ENCODE measurements at places on chromosomes 4 and X.

DNA sequence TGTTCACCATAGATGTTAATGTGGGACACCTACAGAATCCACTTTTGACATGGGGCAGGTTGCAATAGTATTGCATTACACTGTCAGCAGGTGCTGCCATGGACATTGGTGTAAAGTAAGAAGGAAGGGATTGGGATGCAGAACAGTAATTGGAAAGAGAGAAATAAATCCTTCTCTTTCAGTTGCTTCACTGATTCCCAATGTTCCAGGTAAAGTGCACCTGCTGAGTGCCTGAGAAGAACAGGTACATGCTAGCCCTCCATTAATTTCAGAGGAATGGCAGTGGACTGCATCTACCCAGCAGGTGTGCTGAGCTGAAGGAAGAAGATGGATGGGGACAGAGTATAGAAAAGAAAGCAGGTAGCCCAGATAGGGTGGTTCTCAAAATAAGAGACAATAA, 248.5 kb downstream of the TENM3 start:
- DNase-seq: no peak

DNA sequence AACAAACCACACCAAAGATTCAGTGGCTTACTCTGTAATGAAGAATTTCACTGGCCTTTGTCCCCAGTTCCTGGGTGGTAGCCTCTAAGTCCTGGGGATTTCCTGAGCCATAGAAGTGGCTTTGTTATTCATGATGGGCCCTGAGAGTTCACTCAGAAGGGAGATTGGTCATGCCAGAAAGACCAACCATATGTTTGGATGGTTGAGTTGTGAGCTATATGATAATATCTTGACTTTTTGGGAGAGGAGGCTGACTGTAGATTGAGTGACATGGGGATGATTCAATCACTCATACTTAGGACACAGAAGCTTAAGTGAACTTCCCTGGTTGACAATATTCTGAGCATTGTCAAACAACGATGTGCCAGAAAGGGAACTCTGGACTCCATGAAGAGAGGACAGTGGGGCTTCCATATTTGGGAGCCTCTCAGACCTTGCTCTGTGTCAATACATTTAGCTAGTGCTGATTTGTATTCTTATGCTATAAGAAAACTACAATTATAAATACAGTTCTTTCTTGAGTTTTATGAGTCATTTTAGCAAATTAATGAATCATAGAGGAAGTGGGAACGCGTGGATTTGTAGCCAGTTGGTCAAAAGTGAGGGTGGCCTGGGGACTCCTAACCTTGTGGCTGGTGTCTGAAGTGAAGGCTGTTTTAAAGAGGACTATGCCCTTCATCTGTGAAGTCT, 392.0 kb downstream of the GBA3 start:
- DNase-seq: no peak

DNA sequence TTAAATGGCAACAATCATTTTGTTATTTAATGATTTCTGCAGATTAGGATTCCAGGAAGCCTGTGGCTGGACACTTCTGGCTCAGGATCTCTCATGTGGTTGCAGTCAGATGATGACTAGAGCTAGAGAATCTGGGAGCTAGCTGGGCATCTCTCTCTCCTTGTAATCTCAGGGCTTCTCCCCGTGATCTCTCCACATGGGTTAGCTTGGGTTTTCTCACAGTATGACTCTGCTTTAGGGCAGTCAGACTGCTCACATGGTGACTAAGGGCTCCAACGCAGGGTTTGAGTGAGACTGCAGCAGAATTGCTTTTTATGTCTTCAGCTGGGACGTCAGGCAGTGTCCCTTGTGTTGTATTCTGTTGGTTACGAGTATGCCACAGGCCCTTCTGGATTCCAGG, 361.4 kb downstream of the CBLL2 start:
- no peak for DNase-seq

GRCh38 chr4:77003400-77003799, 53.8 kb downstream of the SEPTIN11 start:
- no peak for DNase-seq

DNA sequence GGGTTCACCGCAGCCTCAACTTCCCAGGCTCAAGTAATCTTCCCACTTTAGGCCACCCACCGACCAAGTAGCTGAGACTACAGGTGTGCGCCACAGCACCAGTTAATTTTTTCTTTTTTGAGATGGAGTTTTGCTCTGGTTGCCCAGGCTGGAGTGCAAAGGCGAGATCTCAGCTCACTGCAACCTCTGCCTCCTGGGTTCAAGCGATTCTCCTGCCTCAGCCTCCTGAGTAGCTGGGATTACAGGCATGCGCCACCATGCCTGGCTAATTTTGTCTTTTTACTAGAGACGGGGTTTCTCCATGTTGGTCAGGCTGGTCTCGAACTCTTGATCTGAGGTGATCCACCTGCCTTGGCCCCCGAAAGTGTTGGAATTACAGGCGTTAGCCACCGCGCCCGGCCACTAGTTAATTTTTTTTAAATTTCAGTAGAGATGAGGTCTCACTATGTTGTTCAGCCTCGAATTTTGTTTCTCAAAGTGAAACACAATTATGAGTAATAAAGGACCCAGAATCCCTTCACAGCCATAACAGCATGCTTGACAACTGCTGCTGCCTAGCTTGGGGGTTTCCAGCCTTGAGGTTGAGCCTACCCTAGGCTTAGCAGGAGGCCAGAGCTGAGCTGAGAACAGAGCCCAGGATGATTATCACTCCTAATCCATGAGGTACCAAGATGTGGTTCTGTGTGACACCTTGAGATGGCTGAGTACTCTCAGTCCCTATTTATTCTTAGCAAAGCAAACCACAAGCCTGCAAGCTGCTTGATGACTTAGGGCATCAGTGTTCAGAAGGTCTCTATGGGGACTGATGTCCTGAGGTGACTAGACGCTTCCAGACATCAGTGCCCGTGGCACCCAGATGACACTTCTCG, 41.6 kb upstream of the NKRF start:
- peak; percentile 65 for DNase-seq

GRCh38 chr4:87853108-87853507, 20.3 kb downstream of the MEPE start:
- DNase-seq: no peak

GRCh38 chr4:77665381-77666069, 59.9 kb downstream of the CXCL13 start:
- DNase-seq: peak; percentile 4

GRCh38 chrX:82711457-82711856, 796.6 kb upstream of the POU3F4 start:
- DNase-seq: no peak

DNA sequence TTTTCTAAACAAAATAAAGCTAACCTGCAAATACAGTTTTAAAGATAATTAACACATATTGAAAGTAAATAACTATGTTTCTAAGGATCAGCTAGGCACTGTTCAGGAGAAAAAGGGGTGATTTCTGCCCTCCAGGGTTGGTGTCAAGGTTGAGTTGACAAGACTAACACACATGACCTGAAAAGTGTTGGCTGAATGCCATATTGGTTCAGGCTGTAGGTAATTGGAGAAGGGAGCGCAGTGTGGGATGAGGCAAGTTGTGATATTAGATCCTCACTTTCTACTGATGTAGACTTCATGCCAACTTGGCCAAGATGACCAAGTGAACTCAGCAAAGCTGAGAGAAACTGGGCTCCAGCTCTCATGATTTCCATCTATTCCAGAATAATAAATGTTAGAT, 42.2 kb downstream of the PPM1K start:
- DNase-seq: no peak

DNA sequence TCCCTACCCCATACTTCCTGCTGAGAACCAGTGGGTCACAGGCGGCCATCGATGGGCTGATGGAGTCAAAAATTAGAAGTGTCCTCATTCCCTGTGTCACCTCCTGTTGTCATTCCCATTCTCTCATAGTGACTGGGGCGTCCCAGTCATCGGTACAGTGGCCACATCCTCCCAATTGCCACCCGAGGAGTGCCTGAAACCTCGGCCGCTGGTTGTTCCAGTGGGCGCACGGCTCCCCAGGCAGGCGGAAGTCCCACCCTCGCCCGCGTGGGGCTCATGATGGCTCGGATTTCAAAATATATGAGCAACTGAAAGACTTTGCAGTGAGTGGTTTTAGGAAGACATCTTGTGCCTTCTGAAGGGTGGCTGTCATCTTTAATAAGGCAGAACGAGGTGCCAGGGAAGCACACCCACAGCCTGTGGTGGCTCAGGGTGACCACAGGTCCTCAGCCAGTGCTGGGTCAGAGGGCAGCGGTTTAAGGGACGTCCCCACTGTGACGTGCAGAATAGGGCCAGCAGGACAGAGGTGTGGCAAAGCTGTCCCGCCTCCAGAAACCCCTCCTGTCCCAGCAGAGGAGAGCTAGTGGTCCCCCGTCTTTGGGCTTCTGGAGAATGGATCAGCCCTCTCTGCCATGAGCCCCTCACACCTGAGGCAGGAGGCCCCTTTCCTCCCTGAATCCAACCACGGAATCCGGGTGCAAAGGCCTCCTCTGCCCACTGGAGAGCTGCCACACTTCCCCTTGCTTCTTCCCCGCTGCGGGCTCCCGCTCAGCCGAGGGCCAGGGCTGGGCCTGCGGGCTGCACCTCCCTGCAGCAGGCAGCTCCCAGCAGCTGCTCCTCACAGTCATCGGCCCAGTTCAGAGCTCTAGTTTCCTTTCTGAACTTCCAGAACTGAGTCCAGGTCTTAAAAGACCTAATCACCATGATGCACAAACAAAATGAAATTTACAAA, 90.4 kb downstream of the ABLIM2 start:
- no peak for DNase-seq

- no peak for DNase-seq
These were observed 227.2 kb downstream of the COX18 start for GRCh38 chr4:72842323-72842722.

GRCh38 chrX:64187762-64188150, 17.8 kb downstream of the AMER1 start:
- no peak for DNase-seq

DNA sequence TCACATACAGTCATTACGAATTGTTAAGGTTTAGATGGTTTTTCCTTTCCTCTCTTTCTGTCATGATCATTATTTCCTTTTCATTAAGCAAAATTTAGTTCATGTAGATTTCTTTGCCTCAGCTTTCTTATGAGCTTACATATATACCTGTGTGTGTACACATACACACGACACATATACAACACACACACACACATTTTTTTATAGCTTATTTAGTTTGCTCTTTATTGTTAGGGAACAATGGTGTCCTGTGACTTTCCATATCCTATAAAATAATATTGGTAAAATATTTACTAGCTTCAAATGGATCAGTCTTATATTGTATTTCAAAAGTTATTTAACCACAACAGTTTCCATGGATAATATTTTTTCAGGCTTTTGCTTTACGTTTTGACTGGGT, 840.7 kb downstream of the PCDH18 start:
- no peak for DNase-seq

DNA sequence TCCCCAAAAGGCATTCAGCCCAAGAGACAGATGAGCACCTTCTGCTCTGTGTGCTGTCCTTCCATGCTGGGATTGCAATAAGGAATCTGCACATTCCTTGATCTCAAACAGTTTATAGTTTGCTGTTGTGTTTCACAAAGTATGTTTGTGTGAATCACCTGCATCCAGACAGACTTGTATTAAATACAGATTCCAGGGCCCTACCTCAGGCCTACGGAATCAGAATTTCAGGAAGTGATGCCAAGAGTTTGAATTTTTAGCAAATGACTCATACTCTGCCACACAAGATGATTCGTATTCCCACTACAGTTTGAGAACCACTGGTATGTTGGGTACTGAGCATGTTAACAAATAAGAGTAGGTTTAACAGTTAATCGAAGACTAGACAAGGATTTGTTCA, 7.0 kb downstream of the VAMP7 start:
- no peak for DNase-seq

GRCh38 chr4:150299816-150300215, 221.6 kb downstream of the DCLK2 start:
- DNase-seq: no peak

DNA sequence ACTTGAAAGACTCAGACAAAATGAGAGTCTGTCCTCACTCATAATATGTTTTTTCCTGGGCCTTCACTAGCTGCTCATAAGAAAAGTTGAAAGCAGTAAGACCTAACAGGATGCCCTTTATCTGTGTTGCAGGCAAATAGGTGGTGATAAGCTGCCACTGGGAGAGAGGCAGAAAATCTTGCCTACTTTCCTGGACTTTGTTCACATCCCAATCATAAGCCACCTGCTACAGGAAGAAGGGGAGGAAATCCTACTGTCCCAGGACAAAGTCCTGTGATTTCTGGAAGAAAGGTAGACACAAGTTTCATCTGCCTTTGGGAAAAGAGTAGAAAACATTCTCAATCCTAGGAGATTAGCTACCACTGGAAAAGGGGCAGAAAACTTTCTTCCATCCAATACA, 13.3 kb upstream of the SPANXN2 start:
- DNase-seq: no peak

- DNase-seq: no peak
These were observed 115.8 kb downstream of the AFF1 start for GRCh38 chr4:87050596-87050995.

DNA sequence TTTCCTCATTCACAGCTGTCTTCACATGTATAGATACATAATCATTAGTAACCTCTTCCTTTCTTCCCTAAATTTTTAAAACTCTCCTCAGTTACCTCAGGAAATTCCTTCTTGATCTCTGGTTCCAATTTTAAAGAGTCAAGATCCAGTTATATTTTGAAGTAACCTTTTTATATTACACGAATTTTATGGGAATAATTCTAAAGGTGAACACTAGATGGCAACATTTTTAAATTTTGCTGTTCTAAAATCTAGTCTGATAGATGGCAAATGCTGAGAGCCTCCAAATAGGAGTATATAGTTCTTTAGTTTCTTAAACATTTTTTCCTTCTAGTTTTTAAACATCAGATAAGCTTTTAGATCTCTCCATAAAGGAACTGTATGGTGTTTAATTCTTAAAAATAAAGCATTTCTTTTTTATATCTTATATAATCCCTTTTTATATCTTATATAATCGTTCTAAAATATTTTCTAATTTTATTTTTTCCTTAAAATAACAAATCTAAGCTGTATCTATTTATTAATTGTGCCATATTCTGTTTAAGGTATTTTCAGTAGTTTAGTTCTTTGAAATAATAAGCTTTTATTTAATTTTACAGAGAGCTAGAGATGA, 37.9 kb upstream of the PAPSS1 start:
- no peak for DNase-seq

- DNase-seq: no peak
These were observed at the start of gene FAM114A1 for GRCh38 chr4:38867478-38868058. Gene FAM114A1, plus strand, starts transcription at chr4:38867806. Its CDS starts 10,273 bp downstream, at chr4:38878079.
